ENCODE measurements at places on chromosomes 5 and 9.

DNA sequence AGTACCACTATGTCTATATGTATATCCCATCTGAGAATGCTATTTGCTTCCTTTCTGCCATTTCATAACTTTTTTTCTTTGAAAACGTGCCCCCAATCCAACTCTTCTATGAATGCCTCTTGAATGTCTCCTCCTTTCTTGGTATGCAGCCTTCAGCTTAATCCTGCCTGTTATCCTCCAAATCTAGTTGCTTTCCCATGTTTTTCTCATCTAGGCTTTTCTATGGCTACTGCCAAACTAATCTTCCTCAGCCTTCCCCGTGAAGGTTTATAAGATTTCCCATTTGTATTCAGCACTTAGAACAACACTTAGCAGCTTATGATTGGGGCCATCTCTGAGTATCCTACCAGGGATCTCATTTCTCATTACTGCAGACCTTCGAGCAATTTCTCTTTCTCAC lies 2.5 kb downstream of the TGFBR1 start:
- DNase-seq = no peak

GRCh38 chr5:171312129-171312974 lies 3.3 kb downstream of the TLX3 start:
- DNase-seq = no peak

DNA sequence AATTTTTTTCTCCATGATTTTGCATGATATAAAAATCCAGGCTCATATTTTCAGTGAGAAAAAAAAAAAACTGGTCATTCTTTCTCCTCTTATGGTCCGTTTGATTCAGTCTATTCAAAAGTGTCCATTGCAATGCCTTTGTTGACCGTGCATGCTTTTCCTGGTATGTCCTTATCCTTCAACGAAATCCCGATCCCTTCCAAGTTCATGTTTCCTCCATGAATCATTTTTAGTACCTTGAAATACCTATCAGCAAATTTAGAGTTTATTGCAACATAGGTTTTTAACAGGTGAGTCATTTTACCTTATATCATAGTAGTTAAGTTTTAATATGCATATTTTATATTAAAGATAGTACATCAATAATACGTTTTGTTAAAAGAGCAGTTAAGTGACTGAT lies 773.8 kb upstream of the CHD1 start:
- no peak for DNase-seq

DNA sequence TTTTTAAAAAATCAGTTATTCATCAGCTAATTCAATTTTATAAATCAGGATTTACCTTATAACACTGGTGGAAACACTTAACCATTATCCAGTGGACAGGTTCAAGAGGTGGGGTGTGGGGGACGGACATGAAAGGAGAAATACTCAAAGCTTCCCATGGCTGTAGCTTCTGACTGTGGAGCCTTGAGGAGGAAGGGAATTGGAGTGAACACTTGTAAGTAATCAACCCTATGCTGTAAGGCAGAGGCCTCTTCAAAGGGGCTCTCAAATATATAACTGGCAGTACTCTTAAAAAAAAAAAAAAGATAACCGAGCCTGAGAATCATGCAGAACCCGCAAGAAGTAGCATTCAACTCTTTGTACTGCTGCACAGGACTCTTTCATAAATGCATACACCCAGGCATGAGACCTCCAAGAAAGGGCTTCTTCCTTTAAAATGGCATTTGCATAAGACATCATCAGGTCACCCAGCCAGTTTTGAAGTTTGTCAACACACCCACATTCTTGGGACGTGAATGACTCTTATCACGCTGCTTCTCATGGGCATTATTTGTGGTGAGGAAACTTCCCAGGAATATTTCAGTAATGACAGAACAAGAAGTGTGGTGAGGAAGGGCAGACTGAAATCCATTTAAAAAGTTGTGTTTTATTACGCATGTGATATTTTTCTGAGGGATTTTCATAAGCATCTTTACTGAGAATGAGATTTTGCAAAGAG lies 8.1 kb downstream of the OSMR start:
- no peak for DNase-seq

GRCh38 chr9:134477927-134478326 lies 151.7 kb downstream of the RXRA start:
- no peak for DNase-seq

DNA sequence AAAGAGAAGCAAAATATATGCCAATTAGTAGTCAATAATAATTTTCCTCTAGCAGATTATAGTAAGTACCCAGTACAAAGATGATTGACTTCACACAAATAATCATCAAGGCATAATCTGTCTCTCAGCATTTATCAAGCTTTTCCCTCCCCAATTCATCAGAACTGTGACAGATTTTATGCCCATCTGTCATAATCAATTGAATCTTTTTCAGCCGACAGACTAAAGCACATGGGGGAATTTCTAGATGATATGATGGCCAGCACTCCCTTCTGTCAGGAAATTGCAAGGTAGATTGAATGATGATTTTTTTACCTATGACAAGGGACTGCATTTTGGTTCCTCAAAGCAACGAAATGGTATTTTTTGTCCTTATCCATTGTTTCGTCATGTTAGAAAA lies 227.1 kb upstream of the CYLC2 start:
- DNase-seq = no peak

DNA sequence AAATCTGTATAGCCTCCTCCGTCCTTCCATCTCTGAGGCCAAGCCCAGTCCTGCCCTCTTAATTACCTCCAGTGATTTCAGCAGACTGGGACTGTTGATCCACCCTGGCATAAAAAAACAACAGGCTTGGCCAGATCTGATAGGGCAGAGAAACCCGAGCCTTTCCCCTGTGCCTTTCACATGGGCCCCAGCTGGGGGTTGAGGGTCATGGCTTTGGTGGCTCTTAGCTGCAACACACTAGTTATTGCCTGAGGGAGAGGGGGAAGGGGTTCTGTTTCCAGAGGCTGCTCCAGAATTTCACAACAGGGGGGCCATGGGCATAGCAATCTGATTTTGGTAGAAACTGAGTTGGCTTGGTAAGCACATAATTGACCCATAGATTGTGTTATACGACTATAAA lies 21.2 kb upstream of the PANK3 start:
- DNase-seq = no peak

DNA sequence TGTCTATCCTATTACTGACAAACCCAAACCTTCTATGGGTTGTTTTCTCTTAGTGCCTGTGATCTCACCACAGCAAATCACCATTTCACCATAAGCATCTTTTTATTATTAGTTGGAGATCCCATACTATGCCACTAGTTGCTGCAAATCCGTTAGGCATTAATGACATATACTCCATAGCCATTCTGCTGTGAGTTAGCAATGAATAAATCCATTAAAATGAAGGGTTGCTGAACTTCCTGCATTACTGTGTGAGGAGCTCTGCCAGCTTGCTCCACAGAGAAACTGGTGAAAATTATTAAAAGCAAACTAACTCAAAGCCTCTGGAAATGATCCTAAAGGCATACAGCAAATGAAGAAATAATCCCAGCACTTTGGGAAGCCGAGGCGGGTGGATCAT lies 102.0 kb downstream of the CFAP95 start:
- DNase-seq = no peak

DNA sequence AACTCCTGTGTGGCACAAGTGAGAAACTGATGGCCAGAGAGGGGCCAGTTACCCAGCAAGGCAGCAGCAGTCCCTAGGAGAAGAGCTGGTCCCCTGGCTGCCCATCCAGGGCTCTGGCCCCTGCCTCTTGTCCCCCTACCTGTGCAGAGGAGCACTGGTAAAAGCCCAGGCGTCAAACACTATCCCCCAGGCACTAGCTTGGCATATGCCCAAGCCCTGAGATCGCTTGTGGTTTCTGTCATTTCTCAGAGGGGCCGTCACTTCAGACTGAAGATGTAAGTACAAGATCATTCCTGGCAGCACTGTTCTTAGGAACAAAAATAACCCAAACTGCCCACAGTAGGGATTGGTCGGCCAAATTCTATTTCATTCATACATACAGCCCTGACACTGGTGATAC lies 53.9 kb downstream of the COL15A1 start:
- peak; percentile 22 for DNase-seq

DNA sequence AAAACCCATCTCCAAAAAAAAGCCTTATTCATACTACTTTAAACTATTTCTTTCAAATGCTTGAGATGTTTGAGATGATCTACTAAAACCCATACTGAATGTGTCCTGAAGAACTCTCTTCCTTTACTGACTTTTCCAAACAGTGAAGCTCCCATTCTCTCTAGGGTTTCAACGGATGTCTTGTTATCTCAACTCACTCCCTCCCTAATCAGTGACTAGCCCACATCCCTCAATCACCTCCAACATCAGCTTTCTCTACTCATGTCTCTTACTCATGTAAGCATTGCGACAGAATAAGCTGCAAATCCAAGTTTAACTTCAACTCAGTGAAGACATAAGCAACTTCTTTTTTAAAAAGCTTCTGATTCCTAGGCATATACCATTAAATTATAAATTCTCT lies 42.1 kb downstream of the WDR41 start:
- no peak for DNase-seq

GRCh38 chr5:74888117-74888516 lies 21.9 kb upstream of the FAM169A start:
- no peak for DNase-seq

GRCh38 chr9:134412298-134412711 lies 86.0 kb downstream of the RXRA start:
- DNase-seq = no peak

GRCh38 chr5:74866596-74867162 lies 492 bp upstream of the FAM169A start:
- DNase-seq = no peak

- DNase-seq = no peak
Measured at GRCh38 chr9:95940265-95940664, 64.8 kb downstream of the ERCC6L2 start.

- DNase-seq = no peak
Measured at GRCh38 chr5:122392824-122393223, 80.8 kb downstream of the SNCAIP start.

DNA sequence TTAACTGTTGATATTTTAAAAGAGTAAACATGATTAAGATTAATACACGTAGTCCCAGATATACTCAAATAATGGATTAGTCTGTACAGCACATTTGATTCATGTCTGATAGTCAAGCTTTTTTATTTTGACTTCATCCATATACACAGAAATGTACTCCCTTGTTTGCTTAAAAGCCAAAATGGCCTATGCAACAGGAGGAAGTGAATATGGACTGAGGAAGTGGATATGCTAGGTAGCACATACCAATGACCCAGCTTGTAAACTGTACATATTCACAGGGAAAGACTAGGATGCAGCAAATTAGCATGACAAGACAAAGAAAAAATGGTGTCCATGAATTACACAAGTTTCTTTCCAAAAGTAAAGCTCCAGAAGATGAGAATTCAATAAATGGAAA lies 109.7 kb downstream of the CAAP1 start:
- DNase-seq = no peak

DNA sequence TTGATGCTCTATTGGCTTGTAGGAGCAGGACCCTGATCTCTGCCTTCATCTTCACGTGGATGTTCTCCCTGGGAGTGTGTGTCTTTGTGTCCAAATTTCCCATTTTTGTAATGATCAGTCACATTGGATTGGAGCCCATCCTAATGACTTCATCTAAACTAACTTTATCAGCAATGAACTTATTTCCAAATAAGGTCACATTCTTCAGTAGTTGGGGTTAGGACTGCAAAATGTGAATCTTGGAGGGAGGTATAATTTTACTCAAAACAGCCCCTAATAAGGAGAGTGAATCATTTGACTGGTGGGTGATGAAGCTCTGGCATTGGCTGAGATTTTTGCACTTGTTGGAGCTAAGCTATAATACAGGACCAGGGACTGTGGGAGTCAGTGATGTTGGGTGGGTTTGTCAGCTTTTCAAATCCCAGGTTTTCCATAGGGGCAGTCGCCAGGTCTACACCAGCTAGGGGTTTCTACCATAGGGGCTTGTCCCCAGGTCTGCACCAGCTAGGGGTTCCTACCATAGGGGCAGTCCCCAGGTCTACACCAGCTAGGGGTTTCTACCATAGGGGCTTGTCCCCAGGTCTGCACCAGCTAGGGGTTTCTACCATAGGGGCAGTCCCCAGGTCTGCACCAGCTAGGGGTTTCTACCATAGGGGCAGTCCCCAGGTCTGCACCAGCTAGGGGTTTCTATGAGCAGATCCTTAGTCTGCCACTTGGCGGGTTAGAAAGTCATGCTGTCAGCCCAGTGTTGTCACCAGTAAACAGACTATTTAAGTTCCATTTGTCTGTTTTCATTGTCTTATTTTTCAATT lies 382.6 kb upstream of the DAP start:
- no peak for DNase-seq

DNA sequence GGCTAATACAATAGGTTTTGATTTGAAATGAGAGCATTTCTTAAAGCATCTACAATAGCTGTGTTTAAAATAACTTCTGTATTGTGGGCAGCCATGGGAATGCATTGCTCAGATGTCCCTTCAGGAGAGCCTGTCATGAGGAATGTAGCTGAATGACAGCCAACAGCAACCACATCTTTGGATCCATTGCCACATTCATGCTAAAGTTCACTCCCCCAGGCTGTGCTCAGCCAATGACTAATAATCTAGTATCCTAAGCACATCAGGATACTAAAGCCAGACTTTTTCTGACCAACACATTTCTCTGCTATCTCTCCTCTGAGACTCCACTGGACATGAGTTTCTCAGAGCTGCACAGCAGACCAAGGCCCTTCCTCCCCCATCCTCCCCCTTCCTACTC lies 45.5 kb downstream of the HTR1A start:
- no peak for DNase-seq
